ENCODE measurements at places on chromosomes 2 and 18. TPM values are rescaled to one million over a fixed set of nuclear protein-coding genes. Genes with fewer than 3 reads are reported as not detected.

DNA sequence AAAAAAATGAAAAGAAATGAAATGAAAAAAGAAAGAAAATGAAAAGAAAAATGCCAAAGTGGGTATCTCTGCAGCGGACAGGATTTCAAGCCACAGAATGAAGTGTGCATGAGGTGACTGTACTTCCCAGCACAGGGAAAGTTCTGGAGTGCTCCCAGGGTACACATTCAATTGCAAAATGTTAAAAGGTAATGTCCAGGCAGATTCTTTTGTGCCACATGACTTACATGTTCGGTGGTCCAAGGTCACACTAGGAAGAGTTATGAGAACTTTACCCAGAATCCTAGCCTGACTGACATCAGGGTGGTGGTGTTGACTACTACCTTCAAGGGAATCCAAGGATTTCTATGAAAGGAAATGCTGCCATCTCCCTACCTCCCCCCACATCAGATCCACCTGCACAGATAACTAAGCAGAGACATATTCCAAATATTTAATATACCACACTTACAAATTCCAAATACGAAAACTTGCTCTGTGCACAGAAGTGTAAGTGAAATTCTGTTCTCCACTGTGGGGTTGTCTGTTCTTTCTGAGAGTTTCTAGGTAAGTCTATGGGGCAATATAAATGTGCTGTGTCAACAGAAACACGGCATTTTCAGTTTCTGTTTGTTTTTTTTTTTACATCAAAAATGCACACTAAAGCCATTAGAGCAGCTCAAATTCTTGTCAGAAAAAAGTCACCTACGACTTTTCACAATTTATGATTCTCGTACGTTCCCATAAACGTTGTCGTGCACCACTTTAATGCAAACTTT is 56.6 kb downstream of the CABYR start:
- DNase-seq: no peak

DNA sequence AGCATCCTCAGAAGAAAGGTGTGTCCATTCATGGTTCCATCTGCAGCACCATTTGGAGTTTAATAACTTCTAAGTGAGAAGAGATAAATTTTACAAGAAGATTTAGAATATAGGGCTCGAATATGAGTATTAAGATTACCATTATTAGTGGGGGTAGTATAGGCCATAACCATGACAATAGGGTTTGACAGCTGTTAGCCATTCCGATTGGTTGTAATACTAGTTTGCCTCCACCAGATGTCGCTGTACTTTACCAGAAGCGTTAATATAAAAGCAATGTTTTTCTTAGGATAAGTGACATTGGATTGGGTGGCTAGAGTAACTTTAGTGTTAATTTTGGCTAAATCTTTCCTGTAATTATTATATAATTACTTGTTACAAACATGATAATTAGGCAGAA is 107.5 kb upstream of the SRD5A2 start:
- no peak for DNase-seq

GRCh38 chr18:48136827-48137373 is 206.4 kb upstream of the SMAD2 start:
- DNase-seq: peak; percentile 65

DNA sequence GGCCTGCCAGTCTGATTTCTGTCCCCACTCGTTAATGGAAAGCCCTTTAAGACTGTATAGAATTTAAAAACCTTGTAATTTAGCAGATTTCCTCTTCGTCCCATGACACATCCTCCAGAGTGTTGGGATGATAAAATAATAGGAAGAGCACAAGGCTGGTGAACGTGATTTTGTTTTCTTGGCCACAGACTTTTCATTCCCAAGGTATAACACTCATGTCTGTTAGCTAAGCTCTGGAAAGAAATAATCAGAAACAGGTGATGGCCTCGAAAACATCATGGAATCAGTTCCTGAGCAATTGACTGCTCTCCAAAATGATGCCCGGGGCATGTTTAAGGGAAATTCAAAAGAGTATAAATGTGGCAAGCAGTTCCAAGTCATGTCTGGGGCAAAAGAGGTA is 337.8 kb upstream of the TCF4 start:
- DNase-seq: no peak

PIEZO2 gene
- total RNA-seq: 8.5 TPM

All from ovary (tissue), 10 donors.